Caco-2 (cell line): ENCODE measurements at places on chromosomes 7 and 10. TPM values are rescaled to one million over a fixed set of nuclear protein-coding genes. Genes with fewer than 3 reads are reported as not detected.

DNA sequence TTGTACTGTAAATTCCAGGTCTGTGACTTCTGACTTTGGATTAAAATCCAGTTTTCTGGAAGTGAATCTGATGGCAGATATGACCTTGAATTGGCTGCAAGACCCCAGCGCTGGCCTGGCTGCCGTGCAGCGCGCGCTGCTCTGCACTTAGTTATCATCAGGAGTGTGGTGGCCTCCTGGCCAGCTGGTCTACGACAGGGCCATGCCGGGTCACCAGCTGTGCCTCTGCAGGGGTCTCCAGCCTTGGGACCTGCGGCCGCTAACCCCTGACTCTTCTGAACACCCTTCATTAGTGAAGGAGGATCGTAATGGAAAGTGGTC lies 190.7 kb upstream of the SH2B2 start:
- peaks cover 78% of the 10 kb centered on the region for H3K4me1 ChIP-seq
- peak overlapping the region; percentile 99 for H3K27ac ChIP-seq
- H3K4me3 ChIP-seq: no peak overlapping the region
- no peaks in the 10 kb centered on the region for H3K27me3 ChIP-seq
- no peak for DNase-seq

DNA sequence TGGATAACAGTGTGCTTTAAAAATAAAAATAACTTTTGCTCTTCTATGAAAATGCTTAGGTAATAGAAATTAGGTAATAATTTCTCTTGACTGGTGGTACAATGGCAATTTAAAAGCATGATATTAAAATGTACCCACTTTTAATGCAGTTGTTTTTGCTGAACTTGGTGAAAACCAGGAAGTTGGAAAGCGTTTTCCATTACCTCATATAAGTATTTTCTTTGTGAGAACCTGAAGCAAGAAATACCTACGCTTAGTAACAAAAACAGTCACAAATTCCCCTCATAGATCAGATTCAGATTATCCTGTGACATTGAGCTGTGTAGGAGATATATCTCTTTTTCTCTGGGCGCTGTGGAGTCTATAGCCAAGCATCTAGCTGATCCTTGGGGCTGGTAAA lies 689.0 kb upstream of the FZD8 start:
- DNase-seq: no peak
- no peak overlapping the region for H3K27ac ChIP-seq
- no peaks in the 10 kb centered on the region for H3K36me3 ChIP-seq
- H3K4me1 ChIP-seq: no peaks in the 10 kb centered on the region
- H3K4me3 ChIP-seq: no peak overlapping the region
- no peaks in the 10 kb centered on the region; the same call in 1 of the 2 replicates for H3K27me3 ChIP-seq

- no peak for DNase-seq
- no peak overlapping the region for H3K27ac ChIP-seq
- H3K4me1 ChIP-seq: no peaks in the 10 kb centered on the region
- no peak overlapping the region for H3K4me3 ChIP-seq
- no peaks in the 10 kb centered on the region for H3K27me3 ChIP-seq
Measured at GRCh38 chr7:67309764-67310549, 313.3 kb downstream of the TYW1 start.

PRSS37 gene
- total RNA-seq: not detected in 2 replicates

UCN3 gene
- total RNA-seq: not detected in 2 replicates

DNA sequence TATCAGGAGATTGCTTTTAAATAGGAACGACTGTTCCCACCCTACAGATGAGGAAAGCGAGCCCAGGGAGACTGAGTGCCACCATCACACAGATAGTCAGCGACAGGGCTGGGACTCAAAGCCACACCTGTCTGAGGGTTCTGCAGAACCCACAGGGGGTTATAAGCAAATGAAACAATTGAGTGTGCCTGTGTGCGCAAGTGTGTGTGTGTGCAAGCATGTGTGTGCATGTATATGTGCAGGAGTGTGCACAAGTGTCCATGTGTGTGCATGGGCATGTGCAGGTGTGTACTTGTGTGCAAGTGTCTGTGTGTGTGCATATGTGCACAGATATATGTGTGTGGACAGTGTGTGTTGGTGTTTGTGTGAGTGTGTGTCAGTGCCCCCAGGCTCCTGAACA lies 280.2 kb downstream of the GRID1 start:
- no peaks in the 10 kb centered on the region; the same call in 1 of the 2 replicates for H3K27me3 ChIP-seq
- no peak overlapping the region for H3K27ac ChIP-seq
- no peak overlapping the region for H3K4me3 ChIP-seq
- H3K36me3 ChIP-seq: no peaks in the 10 kb centered on the region
- DNase-seq: no peak

GRCh38 chr7:149020483-149020882 lies 7.8 kb downstream of the PDIA4 start:
- no peak for DNase-seq
- H3K36me3 ChIP-seq: peaks cover 2% of the 10 kb centered on the region
- H3K4me1 ChIP-seq: no peaks in the 10 kb centered on the region
- no peak overlapping the region for H3K27ac ChIP-seq
- H3K4me3 ChIP-seq: no peak overlapping the region
- no peaks in the 10 kb centered on the region for H3K27me3 ChIP-seq

LBX1 gene
- not detected in 2 replicates for total RNA-seq
